ENCODE measurements at places on chromosomes 1 and 21.

DNA sequence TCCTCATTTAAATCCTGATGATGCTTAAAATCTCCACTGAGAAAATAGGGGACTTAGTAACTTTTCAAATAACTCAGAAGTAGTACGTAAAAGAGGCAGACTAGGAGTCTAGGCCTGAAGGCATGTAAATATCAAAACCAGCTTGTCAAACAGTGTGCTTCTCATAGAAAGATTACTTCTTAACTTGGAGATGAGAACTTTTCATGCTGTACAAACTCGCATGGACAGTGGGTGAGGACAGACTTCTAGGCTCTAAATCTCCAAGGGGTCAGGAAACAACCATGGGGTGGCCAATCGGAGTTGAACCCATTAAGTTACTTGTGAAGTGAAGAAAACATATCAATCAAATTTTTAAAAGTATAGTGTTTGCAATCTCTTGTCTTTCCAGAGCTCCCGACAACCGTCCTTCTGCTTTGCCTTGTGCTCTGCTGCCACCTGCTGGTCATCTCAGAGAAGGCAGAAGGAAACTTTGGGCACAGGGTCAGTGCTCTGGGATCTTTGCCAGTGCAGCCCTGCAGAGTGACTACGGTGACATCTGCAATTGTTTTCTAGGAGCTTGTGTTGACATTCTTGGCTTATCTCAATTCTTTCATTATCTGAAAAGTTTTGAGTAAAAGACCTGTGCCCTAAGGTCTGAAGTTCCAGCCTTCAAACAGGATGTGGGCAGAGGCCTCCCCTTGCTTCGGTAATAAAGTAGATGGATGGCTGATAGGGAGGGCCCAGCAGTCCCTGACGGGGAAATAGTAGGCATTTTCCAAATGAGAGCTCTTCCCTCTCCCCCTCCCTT is 105.1 kb upstream of the PDE4B start:
- peak; percentile 65 for DNase-seq

- no peak for DNase-seq
Observed at GRCh38 chr1:29725262-29725661, 488.9 kb downstream of the PTPRU start.

DNA sequence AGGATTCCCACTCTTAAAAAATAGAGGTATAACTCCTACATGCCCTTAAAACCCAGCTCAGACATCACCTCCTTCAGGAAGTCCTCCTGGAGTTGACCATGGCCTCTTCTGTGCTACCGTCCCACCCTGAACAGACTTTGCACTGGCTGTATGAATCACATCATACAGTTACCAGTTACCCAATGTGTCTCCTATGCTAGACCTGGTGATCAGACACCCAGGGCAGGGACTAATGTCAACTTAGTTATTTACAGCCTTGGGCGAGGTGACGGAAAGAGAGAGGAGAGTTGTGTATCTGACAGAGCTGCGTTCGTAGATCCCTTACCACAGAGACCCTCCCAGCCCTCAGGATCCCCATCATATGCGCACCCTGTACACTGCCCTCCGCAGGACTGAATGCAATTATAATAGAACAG is 72.7 kb downstream of the SLC66A1 start:
- no peak for DNase-seq

DNA sequence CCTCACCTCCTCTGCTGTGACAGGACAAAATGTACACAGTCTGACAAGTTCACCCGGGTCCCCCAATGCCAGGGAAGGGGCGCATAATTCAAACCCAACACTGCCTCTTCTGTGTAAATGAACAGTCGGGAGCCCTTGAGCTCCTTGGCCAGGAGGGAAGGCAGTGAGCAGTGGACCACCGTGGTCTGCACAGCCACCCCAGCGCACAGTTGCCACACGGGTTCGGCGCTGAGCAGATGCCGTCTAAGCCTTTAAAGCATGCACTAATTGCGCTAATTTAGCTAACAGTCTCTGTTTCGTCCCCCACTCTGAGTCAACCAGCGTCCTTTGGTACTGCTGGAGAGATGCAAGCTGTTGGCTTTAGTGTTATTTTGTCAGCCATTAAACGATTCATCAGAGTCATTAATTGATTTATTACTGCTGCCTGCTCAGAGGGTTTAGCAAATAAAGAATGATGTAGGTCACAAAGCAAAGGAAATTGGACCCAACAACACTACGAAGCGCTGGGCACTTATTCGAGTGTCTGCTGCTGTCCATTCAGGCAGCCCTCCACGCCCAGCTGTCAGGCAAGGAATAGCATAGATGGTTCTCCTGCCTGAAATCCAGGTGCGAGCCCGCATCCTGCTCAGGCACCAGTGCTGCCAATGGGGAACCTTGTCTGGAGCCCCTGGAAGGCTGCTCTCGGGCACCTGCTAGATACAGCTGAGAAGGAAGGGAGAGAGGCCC is 91.5 kb downstream of the MRPL37 start:
- no peak for DNase-seq

DNA sequence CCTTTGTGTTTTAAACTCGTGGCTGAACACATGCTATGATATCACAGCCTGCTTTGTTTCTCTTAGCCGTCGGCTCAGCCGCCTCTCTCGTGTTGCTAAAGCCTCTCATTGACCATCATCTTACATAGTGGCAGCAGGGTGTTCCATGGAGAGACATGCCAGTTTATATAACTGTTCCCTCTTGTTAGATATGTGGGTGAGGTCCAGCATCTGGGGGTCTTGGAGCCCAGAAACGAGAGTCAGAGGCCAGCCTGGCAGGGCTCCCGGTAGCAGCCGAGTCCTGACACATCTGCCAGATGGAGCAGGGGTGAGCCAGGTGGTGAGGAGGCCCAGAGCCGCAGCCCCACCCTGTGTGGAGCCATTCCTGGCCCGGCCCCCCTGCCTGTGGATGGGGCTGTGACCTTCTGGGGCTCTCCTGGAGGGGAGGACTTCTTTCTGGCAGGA is 11.9 kb downstream of the PODN start:
- no peak for DNase-seq

DNA sequence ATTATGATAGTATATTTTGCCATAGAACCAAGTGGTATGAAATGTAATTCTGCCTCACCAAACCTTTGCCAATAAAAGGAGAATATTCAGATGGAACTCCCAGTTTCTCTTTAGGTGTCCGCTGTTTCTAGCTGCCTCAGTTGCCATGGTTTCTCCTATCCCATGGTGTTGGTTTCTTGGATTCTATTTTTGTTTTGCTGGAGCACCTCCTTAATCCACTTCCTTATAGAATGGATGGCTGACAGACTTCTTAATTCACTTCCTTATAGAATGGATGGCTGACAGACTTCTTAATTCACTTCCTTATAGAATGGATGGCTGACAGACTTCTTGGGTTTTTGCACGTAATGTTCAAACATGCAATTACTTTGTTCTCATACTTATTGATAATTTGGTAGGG is 43.7 kb downstream of the ADARB1 start:
- DNase-seq, result no peak

DNA sequence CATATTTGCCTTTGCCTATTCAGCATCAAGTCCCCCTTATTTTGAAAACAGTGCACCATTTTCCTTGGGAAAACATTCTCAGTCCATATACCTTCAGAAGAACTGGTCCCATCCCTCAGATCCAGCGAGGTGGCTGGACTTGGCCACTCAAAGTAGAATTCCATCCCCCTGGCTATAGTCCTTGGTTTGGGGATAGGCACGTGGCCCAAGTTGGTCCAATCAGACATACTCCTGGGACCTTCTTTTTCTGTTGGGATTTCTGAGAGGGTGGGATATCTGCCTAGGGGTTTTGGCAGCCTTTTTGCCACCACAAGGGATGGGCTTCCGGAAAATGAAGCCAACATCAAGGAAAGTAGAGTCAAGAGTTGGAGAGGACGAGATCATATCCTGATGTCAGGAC is 10.7 kb upstream of the MATN1 start:
- DNase-seq, result no peak

GRCh38 chr1:114379987-114380386 is 131.0 kb downstream of the TRIM33 start:
- no peak for DNase-seq

DNA sequence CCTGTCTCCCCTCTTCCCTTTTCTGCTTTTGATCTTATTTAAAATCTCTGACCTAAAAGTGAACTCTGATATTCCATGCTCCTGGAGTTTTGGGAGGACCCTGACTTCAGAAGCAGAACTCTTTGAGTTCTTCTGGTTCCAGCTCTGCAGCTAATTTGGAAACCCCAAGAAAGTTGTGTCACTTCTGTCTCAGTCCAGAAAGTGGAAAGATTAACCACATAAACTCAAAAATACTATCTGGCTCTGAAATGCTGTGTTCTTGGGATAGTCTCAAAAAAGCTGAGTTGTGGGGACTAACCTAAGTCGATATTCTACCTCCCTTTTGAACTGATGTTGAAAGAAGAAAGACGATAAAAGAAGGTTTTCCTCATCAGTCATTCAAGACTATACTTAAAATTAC is 59.8 kb downstream of the ITPKB start:
- no peak for DNase-seq

- DNase-seq, result no peak
Observed at GRCh38 chr21:44988607-44989536, 49.0 kb downstream of the SLX9 start.

DNA sequence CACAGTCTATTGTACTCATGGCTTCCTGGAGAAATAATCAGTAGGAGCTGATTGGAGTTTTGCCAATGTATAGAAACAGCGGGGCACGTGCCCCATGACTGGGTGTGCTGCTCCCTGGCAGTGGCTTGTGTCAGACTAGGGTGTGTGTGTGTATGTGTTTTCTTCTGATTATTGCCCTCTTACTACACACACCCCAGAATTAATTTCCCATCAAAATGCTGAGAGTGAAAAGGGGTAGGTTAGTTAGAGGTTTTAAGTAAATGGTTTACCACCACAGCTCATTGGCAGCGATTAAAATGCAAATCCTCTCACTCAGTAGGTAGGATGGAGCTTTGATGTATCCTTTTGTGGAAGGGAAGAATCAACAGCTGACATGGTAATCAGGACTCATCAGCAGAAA is 29.9 kb downstream of the HHAT start:
- DNase-seq, result no peak

GRCh38 chr1:72241397-72241796 is 40.9 kb downstream of the NEGR1 start:
- DNase-seq, result no peak

DNA sequence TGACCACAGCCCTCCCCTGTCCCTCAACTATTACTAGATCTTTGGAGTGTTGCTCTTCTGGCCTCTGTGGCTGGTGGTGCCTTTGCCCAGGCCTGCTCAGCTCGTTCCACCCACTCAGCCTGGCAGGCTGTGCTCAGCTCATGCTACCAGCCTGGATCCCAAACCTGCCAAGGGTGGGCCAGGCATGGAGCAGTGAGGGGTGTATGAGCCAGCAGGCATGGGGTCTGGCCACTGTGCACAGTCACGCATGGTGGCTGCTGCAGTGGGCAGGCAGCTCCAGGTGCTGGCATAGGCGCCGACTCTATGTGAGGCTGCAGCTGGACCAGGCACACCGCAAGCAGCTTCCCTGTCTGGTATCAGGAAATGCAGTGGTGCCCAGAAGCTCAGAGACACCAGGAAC is 449.9 kb downstream of the MATN1 start:
- no peak for DNase-seq

DNA sequence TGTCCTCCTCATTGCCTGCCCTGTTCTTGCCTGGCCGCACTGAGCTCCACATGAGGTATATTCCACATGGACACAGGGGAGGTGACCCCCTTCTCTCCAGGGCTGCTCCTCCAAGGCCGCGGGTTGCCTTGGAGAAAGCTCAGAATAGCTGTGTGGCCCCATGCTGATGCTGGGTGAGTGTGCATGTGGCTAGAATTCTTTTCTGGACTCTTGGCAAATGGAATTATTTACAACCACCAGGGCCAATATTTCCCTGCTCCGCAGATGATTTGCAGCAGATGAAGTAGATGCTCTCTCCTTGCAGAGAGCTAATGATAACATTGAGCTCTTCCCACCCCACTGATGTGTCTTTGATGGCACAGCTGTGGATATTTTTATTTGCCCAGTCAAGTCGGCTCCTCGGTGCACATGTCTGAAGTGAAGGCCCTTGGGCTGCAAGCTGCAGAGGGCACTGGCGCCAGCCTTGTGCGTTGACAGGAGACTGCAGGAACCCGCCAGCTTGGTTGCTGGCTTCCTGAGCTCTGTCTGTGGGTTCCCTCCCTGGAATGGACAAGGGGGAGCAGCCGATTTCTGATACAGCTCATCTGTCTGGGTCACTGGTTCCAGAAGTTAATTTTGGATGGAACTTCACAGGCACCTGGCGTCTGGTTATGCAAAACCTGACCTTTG is 404.7 kb upstream of the VAMP3 start:
- DNase-seq, result no peak

GRCh38 chr1:108120163-108120562 is 80.0 kb downstream of the SLC25A24 start:
- no peak for DNase-seq

DNA sequence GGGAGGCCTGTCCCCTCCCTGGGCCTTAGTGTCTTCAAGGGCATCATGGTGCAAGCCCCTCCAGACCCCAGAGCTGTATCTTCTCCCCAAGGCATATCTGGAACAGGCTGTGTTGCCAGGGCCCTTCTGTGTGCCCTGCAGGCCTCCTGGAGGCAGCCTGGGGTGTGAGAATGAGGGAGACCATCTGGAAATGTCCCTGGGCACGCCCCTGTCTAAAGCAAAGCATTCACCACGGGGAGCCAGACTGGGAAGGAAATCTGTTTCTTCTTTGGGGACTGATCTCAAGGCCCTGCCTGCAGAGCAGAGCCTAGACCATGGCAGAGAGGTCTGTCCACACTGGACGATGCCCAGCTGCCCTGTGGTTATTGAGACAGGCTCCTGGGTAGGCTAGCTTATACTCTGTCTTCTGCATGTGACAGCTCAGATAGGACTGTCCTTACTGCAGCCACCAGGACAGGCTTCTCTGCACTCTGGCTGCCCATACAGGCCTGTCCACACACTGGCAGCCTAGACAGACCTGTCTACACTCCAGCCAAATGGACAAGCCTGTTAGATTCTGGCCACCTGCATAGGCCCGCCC is 24.6 kb downstream of the PODN start:
- no peak for DNase-seq

Measured in T follicular helper cell (primary cell).